ENCODE measurements at places on chromosomes 5 and 9. TPM values are rescaled to one million over a fixed set of nuclear protein-coding genes. Genes with fewer than 3 reads are reported as not detected.

Gene HSPB3
- total RNA-seq: not detected

Gene CAVIN4
- total RNA-seq: 0.67 TPM

Gene INPP5E
- total RNA-seq: 12.6 TPM

Gene RNF38
- total RNA-seq: 11.0 TPM

Gene RNF145
- total RNA-seq: 56.2 TPM

Gene AGXT2
- total RNA-seq: not detected

Gene GOLM1
- 20.3 TPM for total RNA-seq

Gene ARL14EPL
- total RNA-seq: not detected

Gene PCDHB2
- total RNA-seq: 0.10 TPM

Gene PTCH1
- total RNA-seq: 3.3 TPM

Gene ESM1
- total RNA-seq: 18.1 TPM

Gene OGN
- total RNA-seq: not detected

Gene NEUROG1
- total RNA-seq: not detected

Gene TEX48
- total RNA-seq: not detected

Gene ELAVL2
- total RNA-seq: 12.1 TPM

Gene RANBP17
- 4.2 TPM for total RNA-seq

Gene PLEKHG4B
- not detected for total RNA-seq

Gene CEL
- 0.34 TPM for total RNA-seq

Gene IFNA13
- not detected for total RNA-seq

Gene FGFR4
- total RNA-seq: 5.5 TPM

Gene ALDOB
- not detected for total RNA-seq

Gene SEMA5A
- 4.1 TPM for total RNA-seq
